Effector CD8-positive, alpha-beta T cell (primary cell): ENCODE measurements at places on chromosomes 4 and X.

- no peak for DNase-seq
Observed at GRCh38 chr4:83389037-83389720, 54.5 kb upstream of the HPSE start.

GRCh38 chr4:174099712-174100111 lies 183.8 kb downstream of the FBXO8 start:
- no peak for DNase-seq

DNA sequence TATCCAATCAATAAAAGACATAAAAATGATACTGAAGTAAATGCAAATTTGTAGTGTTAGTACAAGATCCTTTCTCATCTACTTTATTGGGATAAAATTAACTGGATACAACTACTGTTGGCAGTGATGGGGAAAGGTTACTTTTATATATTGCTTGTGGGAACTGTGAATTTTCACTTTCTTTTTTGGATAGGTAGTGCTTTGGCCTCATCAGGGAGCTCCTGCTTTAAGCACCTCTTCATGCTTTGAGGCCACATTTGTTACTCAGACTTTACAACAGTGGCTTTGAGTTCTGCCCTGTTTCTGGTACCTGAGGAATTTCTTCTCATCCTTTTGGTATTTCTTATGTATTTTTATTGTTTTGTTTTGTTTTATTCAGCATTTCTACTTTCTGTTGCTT lies 316.8 kb upstream of the ZCCHC13 start:
- no peak for DNase-seq

GRCh38 chr4:111210595-111210994 lies 587.7 kb upstream of the PITX2 start:
- no peak for DNase-seq

DNA sequence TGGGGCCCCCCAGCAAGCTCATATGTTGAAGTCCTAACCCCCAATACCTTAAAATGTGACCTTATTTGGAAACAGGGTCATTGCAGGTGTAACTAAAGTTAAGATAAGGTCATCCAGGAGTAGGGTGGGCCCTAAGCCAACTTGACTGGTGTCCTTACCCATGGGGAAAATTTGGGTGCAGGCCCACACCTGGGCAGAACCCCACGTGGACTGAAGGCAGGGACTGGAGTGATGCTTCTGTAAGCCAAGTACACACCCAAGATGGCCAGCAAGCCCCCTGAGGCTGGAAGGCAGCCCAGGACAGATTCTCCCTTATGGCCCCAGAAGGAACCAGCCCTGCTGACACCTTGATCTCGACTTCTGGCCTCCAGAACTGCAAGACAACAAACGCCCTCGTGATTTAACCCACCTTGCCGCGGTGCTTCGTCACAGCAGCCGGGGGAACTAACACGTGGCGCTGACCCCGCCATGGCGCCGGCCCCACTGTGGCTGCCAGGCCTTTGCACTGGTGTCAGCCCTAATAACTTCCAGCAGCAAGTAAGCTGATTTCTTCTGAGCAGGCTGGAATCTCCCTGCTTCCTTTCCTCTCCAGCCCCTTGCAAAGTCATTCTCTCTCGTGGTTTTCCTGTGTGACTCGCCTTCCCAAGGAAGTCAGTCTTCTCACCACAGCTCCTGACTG lies 23.2 kb upstream of the MXD4 start:
- DNase-seq: no peak

DNA sequence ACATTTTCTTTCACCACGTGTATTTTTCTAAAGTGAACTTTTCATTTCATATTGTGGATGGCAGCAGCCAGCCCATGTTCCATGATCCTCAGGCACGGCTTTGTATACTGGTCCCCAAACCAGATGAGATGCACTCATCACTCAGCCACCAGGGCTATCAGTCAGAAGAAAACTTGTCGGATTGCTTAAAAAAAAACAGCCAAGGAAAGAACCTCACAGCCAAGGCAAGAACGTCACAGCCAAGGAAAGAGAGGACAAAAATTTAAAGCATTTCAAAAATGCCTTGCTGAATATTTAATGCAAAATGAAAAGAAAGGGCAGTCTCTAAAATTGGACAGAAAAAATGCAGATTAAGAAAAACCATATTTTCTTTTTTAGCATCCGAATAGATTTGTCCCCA lies 333.3 kb downstream of the PDGFC start:
- DNase-seq: no peak

DNA sequence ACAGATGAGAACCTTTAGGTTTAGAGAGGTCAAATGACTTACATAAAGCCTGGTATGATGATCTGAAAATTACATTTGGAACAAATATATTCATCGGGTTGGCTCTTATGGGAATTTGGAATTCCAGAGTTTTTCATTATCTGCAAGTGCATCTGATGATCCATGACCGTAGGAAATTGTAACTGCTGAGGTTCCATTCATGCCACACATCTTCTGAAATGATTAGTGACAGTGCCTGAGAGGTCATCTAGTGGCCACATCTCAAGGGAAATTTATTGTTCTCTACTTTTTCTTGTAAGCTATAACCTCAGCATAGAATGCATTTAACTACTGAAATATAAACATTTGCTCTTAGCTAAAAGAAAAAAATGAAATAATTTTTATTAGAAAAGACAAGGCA lies 105.8 kb upstream of the NWD2 start:
- DNase-seq: no peak

DNA sequence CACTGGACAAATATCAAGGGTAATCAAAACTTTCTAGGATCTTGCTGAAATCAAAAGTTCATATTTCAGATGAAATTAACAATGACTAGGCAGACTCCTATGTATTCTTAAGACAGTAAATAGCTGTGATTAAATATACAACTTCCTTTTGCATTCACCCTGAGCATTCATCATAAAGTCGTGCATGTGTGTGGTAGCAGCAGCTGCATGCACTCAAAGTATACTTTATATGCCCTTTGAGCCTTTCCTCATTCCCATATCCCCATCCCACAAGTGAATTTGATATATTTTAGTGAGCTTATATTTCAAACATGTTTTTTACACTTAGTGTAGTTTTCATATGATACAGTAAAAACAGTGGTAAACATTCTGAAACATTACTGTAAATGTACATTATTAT lies 959.0 kb downstream of the C4orf33 start:
- DNase-seq: no peak
